ENCODE measurements at places on chromosomes 11 and 22.

DNA sequence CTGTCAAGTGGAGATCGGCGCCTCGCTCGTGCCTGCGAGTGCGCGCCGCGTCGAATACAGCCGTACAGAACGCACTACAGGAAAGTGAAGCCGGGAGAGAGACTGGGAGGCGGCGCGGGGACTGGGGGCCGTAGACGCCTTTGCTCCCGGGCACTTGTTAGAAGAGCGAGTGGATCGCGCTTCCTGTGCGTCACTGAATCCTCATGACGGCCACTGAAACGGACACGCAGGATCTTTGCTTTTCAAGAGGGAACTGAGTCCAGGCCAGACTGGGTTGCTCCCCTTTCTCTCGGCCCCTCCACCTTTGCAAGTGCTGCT is 314 bp downstream of the RIC8A start:
- DNase-seq: no peak

GRCh38 chr22:43832393-43833265 is 20.5 kb upstream of the EFCAB6 start:
- DNase-seq: no peak

- no peak for DNase-seq
Observed at GRCh38 chr11:67090717-67091116, 28.3 kb upstream of the KDM2A start.

DNA sequence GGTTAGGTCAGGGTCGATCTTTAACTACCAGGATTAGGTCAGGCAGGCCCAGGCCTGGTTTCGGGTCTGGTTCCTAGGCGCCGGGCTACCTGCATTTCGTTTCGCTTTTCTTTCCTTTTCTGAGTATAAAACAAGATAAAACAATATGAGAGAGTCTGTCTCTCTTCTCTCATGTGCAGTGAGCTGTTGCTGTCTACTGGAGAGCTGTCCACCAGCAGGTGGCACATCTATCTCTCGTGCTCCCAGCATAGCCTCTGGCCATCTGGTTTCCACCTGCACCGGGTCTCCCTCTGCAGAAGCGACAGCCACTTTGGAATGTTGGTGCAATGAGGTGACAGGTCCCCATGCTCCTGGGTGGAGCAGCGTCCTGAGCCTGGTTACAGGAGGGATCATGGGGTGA is 27.6 kb downstream of the RIBC2 start:
- DNase-seq: no peak

GRCh38 chr22:44436736-44437135 is 61.3 kb downstream of the RTL6 start:
- DNase-seq: no peak

DNA sequence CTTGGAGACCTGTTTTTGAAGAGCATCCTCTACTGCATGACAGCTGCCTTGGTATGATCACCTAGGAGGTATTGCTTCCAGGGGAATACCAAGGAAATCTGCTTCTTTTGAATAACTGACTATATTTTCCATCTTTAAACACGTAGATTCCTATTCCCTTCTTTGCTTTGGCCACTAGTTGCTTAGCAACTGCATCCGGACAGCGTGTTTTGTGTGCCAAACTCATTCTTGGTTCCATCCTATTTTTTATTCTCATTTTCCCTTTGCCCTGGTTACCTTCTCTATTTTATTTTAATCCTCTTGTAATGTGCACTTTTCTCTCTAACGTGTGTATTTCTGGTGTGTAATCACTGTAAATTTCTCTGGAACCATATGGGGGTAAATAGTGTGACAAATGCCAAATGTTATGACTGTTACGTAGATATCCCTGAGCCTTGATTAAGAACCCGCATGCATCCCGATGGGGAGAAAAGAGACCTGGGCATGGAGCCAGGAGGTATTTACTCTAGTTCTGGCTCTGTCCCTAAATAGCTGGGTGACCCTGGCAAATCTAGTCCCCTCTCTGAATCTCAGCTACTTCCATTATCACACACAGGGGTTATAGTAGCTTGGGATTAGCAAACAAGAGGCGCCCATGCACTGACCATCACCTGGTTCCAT is 241.7 kb downstream of the MIAT start:
- DNase-seq: no peak

DNA sequence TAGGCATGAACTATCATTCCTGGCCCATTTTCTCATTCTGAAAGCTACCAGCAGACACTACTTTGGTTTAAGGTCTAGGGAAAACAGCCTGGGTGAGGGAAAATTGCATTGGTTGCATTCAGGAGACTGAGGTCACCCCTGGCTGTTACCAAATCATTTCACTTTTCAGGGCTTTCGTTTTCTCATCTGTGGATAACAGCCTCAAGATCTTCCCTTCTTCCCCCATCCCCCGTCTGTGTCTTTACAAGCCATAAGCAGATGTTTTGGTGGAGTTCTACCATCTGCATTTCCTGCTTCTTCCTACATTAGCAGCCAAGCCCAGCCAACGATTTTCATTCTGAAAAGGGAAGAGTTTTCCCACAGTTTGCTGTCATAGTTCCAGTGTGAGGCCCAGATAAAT is 130.4 kb downstream of the HIPK3 start:
- no peak for DNase-seq

DNA sequence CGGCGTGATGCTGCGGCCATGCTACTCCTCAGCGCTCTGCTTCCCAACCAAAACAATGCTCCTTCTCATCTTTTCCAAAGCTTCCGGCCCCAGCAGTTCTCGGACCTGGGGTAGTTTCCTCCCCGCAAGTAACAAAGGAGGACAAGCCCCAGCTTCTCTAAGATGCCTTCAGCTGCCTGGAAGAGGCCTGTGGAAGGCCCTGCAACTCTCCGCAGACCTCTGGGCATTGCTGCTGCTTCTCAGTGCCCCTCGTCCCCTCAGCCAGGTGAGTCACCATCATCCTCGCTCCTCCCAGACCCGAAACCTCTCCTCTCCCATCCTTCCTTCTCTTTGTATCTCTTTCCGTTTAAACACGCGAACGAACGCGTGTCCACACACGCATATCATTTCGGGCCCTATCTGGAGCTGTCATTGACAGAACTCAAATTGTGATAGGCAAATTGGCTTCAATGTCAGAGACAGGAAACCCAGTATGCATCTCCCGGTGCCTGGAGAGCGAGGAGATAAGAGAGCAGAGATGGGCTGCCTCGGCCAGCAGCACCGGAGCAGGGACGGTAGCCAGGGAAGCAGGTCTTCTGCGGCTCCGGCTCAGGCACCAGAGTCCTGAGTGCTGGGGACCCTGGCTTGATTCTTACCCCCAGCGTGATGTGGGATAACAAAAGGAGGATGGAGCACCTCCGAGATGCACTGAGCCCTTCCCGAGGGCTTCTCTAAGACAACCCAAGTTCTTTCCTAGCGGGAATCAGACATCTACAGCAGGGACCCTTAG is 22.0 kb upstream of the JAM3 start:
- no peak for DNase-seq

DNA sequence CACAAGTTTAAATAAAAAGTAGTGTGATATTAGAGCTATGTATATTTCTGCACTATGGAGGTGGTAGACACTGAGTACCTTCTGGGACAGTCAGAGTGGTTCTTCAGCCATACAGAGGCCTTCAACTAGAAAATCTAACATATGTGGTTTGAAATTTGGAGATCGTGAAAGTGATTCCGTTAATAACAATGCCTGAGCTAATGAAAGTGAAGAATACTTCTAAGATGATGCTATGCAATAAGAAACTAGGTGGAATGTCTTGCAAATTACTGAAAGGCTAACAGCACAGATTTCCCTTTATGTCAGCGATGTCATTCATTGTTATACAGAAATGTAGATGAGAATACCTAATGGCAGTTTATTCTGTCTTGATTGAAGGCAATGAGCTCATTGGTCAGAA is 1984.7 kb upstream of the RAG2 start:
- no peak for DNase-seq

- DNase-seq: no peak
Observed at GRCh38 chr11:2481253-2481652, 36.4 kb downstream of the KCNQ1 start.

GRCh38 chr22:36222887-36223450 is 16.4 kb downstream of the APOL2 start:
- DNase-seq: no peak

- no peak for DNase-seq
Observed at GRCh38 chr22:38348751-38349496, 31.7 kb upstream of the CSNK1E start.

DNA sequence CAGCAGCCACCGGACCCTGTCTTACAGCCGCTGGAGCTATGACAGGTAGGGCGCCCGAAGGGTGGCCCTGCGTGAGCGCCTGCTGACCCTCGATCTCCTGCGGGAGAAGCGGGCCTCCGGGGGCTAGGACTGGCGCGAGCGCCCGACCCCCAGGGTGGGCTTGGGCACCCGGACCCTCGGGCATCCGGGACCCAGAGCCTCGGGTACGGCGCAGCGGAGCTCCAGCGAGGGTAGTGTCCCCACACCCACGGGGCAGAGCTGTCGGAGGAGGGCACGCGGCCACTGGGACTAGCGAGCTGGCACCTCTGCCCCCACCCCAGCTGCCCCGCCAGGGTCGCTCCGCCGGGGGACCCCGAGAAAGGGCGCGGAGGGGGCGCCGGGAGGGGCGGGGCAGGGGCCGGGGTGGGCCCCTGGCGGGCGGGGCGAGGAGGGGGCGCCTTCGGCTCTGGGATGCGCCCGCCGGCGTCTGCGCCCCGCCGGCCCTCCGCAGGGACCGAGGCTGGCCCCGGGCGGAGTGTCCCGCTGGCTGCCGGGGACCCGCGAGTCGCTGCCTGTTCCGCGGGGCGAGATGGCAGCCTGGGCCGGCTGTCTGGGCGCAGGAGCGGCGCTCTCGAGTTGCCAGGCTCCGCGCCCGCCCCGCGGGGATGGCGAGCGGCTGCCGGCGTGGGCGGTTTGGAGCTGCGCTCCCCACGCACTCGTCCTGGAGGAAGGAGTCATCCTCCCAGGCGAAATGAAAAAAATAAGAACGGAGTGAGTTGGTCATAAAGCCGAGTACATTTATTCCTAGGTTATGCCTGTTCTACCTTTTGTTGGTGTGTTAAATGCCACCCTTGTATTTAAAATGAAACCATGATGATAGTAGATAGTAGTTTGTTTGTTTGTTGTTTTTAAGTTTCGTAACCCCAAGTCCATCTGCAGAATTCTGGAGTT is 32.4 kb downstream of the EIF3F start:
- peak; percentile 2 for DNase-seq

- no peak for DNase-seq
Observed at GRCh38 chr11:132464003-132464342, 1068.3 kb downstream of the OPCML start.

DNA sequence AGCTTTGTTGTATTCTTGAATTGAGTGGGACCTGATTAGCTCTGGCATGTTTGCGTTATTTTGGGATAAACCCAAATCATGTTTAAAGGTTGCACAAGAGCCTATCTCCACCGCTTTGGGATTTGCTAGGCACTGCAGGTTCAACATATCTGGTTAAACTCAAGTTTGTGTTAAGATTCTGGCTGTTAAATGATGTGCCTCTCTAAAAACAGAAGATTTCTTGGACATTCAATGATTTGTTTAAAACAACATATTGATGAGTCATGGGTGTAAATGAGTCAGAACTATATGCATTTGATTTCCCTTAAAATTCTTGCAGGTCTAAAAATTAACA is 67.4 kb downstream of the AMOTL1 start:
- no peak for DNase-seq
